ENCODE measurements at places on chromosomes 2 and 18.
A peak's percentile ranks its signal among the peaks of the same experiment; 100 is the strongest.

DNA sequence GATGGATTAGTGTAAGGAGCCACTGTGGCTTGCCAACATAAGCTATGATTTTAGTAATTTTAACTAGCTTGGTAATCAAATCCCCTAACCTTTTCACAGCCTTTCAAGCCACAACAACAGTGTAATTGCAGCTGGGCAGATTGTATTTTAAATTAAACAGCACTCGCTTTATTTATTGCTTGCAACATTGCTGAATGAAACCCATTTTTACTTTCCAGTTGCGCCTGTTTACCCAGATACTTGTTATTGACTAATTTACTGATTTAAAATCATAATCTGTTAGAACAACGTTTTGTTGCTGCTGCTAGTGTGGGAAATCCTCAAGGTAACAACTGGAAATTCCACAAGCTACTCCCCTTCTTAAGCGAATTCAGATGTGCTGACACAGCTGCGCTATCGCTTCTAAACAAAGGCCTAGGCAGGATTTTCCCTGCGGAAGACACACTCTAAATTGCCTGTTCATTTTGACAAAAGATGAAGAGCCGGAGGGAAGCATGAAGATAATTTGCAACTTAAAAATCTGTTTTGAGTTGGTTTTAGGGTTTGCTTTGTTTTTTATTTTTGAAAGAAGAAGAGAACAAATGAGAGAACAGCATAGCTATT, 283.9 kb downstream of the ALPK2 start:
- no peak for DNase-seq

- DNase-seq, result peak; percentile 67
Measured at GRCh38 chr2:159904959-159905305, 106.9 kb upstream of the CD302 start.

DNA sequence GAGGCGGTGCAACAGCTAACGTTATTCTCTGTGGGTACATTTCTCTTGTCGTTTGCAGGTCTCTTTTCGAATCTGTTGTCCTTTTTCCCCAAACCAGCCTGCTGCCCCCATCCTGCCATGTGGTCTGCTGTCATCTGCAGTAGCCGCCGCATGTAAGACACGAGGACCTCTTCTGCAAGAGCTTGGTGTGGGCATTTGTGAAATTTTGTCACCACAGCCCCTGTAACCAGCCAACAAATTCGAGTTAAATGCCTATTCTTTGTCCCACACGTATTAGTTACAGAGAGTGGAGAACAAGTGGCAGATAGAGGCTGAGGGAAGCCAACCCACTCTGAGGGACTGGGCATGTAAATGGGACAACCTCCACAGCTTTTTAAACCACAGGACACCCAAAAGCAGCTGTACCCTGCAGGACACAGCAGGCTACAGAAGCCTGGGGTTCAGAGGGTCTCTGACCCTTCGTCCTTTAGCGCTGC, 35.0 kb downstream of the ITGA6 start:
- no peak for DNase-seq

DNA sequence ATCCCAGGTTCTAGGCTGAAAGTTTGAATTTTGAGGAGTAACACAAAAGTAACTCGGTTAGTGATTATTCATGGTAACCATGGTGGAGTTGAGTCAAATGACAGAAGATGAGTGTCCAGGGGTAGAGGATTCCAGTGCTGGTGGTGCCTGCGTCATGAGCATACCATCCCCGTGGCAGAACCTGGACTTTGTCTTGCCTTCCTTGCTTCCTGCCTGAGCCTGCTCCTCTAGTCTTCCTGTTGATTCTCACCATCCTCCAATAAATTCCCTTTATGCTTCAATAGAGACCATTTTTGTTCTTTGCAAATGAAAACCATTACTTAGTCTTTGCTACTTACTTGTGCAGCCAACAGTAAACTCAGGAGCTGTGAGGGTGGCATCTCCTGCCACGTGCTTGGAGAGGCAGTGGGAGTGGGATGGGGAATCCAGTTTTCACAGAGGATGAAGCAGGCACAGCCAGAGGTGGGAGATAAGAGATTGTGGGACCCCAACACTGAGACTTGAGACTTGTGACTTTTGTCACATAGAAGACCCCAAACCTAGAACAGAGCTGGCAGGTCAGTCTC, 4.1 kb upstream of the YES1 start:
- peak; percentile 65 for DNase-seq

DNA sequence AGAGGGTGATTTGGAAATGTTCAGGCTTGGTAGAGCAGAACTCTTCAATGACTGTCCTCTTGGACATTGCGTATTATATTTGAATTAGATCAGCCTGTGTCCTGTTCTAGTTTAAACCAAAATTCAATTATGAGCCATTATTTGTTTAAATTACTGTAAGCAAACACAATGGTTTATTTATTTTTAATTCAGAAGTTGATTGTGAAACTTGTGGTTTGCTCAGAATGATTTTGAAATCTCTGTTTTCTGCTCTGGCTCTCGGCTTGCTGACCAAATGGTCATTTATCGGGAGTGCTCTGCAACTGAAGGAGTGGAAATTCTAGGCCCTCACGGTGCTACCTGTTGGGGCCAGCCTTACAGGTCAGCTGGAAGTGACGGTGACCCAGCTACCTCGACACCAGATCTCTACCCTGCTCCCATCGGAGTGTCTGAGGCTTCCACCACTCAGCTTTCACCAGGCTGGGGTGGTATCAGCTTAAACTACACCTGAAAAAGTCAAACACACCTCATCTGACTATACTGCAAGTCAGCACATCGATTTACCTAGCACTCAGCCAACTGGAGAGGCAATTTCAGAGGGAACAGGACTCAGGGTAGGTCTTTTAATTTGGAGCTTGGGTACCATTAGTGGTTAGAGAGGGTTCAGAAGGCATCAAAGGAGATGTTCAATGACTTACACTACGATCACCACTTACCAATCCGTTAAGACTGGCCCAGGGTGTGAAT, 36.8 kb upstream of the GPD2 start:
- no peak for DNase-seq
